K562 (cell line): ENCODE measurements at places on chromosomes 16 and 17.

DNA sequence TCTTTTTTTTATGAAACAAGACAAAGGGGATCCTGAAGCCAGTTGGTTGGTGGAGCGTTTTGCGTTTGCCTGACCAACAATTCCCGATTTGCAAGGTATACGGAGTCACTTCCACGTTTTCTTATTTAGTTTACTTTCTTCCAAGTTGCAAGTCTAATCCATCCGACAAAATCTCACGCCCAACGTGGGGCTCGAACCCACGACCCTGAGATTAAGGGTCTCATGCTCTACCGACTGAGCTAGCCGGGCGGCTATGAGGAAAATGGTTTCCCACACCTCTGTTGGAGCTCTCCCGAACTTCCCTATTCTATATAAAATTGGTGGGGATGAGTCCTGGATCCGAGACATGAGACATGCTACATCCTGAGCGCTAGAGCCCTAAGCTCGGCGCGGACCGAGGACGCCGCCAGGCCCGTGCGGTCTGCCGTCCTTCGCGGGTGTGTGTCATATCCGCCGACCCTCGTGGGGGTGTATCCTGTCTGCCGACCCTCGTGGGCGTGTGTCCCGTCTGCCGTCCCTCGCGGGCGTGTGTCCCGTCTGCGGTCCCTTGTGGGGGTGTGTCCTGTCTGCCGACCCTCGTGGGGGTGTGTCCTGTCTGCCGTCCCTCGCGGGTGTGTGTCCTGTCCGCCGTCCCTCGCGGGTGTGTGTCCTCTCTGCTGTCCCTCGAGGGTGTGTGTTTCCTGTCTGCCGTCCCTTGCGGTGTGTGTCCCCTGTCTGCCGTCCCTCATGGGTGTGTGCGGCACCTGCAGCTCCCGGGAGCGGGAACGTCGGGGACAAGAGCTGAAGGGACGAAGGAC, 22.6 kb downstream of the ZNF213 start:
- H3K27me3 ChIP-seq = no peaks in the 10 kb centered on the region
- H3K36me3 ChIP-seq = no peaks in the 10 kb centered on the region
- peak overlapping the region; percentile 69 for H3K4me3 ChIP-seq
- peak; percentile 71 for DNase-seq
- H3K27ac ChIP-seq = peak overlapping the region; percentile 65
- peaks cover 47% of the 10 kb centered on the region for H3K4me1 ChIP-seq

GRCh38 chr16:11511328-11511727, 75.4 kb downstream of the LITAF start:
- H3K36me3 ChIP-seq = no peaks in the 10 kb centered on the region
- DNase-seq = no peak
- no peaks in the 10 kb centered on the region for H3K4me1 ChIP-seq
- no peaks in the 10 kb centered on the region; the same call in 2 of the 3 replicates for H3K27me3 ChIP-seq
- no peak overlapping the region for H3K27ac ChIP-seq

DNA sequence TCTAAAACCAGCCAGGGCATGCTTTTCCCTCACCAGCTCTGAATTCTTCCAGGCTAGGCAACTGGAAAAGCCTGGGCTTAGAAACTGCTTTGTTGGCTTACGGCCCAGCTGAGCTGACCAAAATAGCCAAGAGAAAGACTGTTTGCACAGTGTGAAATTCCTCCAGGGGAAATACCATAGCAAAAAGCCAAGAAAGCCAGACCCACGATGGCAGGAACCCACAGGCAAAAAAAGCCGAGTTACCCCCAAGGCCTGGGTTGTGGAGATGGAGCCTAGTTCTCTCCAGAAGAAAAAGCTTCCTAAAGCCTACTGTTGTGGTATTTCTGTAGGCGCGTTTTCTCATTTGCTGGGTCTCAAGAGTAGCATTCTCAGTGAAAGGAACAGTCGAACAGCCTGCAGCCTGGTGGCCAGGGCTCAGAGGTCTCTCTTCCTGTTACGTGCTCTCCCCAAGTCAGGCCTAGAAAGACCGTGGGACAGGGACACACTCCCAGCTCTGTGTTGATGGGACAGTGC, 9.2 kb downstream of the SP2 start:
- H3K4me1 ChIP-seq = peaks cover 13% of the 10 kb centered on the region
- peaks cover 6% of the 10 kb centered on the region; the same call in 1 of the 3 replicates for H3K36me3 ChIP-seq

DNA sequence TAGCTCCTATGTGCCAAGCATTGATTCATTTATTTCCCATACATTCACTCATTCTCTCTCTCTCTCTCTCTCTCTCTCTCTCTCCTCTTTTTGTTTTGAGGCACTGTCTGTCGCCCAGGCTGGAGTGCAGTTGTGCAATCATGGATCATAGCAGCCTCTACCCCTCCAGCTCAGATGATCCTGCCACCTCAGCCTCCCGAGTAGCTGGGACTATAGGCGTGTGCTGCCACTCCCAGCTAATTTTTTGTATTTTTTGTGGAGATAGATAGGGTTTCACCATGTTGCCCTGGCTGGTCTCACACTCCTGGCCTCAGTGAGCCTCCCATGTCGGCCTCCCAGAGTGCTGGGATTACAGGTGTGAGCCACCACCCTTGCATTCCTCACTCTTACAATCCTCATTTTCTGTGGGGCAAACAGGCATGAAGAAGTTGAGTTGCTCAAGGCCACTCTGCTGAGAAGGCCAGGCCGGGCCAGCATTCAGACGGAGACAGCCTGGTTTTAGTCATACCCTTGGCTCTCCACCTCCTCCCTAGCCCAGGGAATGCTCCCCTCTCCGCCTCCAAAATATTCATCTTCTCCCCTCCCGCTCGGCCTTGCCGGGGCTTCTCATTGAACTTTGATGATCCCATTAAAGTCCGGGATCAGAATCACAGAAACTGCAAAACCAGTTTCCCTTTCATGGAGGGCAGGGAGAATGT, 765 bp upstream of the PRM2 start:
- peaks cover 30% of the 10 kb centered on the region for H3K27me3 ChIP-seq
- peaks cover 16% of the 10 kb centered on the region; the same call in 1 of the 2 replicates for H3K4me1 ChIP-seq
- no peak overlapping the region for H3K27ac ChIP-seq
- no peak for DNase-seq
- H3K36me3 ChIP-seq = no peaks in the 10 kb centered on the region
- no peak overlapping the region for H3K4me3 ChIP-seq

- H3K4me1 ChIP-seq = peaks cover 32% of the 10 kb centered on the region
- H3K4me3 ChIP-seq = no peak overlapping the region
- peaks cover 7% of the 10 kb centered on the region; the same call in 1 of the 2 replicates for H3K27me3 ChIP-seq
- no peaks in the 10 kb centered on the region for H3K36me3 ChIP-seq
- no peak overlapping the region for H3K27ac ChIP-seq
- DNase-seq = no peak
Observed at GRCh38 chr17:50163843-50164696, 1.7 kb upstream of the SGCA start.

DNA sequence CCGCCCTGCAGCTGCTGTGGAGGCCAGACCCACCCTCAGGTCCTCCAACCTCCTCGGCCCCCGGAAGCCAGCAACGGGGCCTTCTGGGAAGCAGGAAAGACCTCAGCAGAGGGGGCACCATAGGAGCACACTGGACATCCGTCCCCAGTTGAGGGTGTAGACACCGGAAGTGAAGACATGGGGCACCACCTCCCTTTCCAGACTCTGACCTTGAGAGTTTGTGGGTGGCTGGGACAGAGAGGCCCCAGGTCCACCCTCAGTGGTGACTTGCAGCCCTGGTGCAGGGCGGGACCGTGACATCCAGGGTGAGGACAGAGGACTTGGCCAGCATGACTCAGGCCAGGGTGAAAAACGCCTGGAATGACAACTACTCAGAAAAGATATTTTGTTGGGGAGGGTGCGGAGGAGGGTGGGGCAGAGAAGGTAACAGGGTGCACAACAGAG, 19.9 kb downstream of the CEP295NL start:
- DNase-seq = peak; percentile 82
- peak overlapping the region; percentile 68; the same call in 2 of the 3 replicates for H3K27ac ChIP-seq
- no peaks in the 10 kb centered on the region for H3K36me3 ChIP-seq
- no peak overlapping the region for H3K4me3 ChIP-seq
- peaks cover 24% of the 10 kb centered on the region; the same call in 2 of the 3 replicates for H3K27me3 ChIP-seq

DNA sequence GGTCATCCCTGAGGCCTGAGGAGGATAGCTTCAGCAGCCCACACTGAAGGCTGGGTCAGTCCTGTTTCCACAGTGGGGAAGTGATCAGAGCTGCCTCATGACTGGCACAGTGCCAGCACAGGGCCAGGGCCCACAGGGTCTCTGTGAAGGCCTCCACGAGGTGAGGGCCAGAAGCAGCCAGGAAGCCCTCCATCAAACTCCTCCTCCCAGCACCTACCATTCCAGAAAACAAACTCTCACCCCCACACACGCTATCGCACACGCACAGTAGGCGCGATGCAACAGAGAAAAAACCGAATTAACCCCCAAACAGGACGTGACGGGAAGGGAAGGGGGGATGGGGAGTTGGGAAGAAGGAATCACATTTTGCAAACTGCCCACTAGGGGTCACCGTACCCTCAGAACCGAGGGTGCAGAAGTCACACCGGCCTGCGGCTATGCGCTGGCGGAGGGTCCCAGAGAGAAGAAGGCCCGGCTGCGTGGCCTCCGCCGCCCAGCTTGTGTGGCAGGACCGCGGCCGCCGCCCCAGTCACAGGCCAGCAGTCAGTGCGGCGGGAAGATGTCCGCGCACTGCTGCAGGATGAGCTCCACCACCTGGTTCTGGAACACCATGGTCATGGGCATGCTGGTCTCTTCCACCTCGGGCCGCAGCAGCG, 37.6 kb downstream of the ARHGAP27 start:
- H3K4me1 ChIP-seq = peaks cover 14% of the 10 kb centered on the region; the same call in 2 of the 3 replicates
- peak; percentile 94 for DNase-seq
- no peaks in the 10 kb centered on the region for H3K27me3 ChIP-seq
- no peak overlapping the region for H3K4me3 ChIP-seq
- H3K27ac ChIP-seq = peak overlapping the region; percentile 61
- H3K36me3 ChIP-seq = no peaks in the 10 kb centered on the region

GRCh38 chr16:27725236-27726000, 175.5 kb downstream of the KATNIP start:
- H3K4me3 ChIP-seq = no peak overlapping the region
- H3K27me3 ChIP-seq = no peaks in the 10 kb centered on the region
- DNase-seq = no peak
- no peak overlapping the region for H3K27ac ChIP-seq
- H3K4me1 ChIP-seq = no peaks in the 10 kb centered on the region; the same call in 1 of the 2 replicates

GRCh38 chr17:48610282-48611211, at the start of gene HOXB7:
HOXB7 (minus strand) TSS chr17:48611017; CDS start chr17:48610918, 99 bp downstream.
- H3K4me1 ChIP-seq = peaks cover 55% of the 10 kb centered on the region
- H3K27me3 ChIP-seq = no peaks in the 10 kb centered on the region
- peak; percentile 84 for DNase-seq

DNA sequence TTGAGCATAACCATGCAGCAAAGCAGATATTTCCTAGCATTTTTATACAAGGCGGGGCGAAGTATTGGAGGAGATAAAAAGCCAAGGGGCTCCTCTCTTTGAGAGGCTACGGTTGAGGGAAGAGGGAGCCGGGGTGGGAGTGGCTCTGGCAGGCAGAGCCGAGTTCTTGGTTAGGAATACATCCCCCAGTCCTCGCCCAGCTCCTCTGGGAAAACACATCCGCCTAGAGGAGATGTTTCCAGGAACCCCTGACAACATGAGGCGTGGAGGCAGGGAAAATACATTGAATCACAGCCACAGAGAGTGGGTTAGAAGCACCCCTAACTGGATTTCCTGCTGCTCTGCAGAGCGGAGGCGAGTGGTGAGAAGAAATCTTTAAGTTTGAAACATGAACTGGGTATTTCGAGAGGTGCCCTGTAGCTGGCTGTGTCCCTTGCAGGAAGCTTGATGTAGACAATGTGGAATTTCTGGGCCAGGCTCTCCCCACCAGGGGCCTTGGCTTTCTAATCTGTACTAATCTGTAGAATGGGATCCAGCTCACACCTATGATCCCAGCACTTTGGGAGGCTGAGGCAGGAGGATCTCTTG, 27.3 kb downstream of the TTYH2 start:
- H3K4me3 ChIP-seq = no peak overlapping the region
- peaks cover 15% of the 10 kb centered on the region for H3K4me1 ChIP-seq
- H3K36me3 ChIP-seq = no peaks in the 10 kb centered on the region
- H3K27me3 ChIP-seq = no peaks in the 10 kb centered on the region
- no peak for DNase-seq

GRCh38 chr16:68197250-68197649, 38.7 kb downstream of the ESRP2 start:
- no peaks in the 10 kb centered on the region for H3K27me3 ChIP-seq
- peaks cover 3% of the 10 kb centered on the region; the same call in 1 of the 3 replicates for H3K4me1 ChIP-seq
- H3K36me3 ChIP-seq = peaks cover 44% of the 10 kb centered on the region

- DNase-seq = peak; percentile 28
- H3K27me3 ChIP-seq = peaks cover 7% of the 10 kb centered on the region; the same call in 1 of the 3 replicates
- H3K4me1 ChIP-seq = peaks cover 17% of the 10 kb centered on the region
Observed at GRCh38 chr17:38451840-38452529, 23.7 kb downstream of the ARHGAP23 start.

DNA sequence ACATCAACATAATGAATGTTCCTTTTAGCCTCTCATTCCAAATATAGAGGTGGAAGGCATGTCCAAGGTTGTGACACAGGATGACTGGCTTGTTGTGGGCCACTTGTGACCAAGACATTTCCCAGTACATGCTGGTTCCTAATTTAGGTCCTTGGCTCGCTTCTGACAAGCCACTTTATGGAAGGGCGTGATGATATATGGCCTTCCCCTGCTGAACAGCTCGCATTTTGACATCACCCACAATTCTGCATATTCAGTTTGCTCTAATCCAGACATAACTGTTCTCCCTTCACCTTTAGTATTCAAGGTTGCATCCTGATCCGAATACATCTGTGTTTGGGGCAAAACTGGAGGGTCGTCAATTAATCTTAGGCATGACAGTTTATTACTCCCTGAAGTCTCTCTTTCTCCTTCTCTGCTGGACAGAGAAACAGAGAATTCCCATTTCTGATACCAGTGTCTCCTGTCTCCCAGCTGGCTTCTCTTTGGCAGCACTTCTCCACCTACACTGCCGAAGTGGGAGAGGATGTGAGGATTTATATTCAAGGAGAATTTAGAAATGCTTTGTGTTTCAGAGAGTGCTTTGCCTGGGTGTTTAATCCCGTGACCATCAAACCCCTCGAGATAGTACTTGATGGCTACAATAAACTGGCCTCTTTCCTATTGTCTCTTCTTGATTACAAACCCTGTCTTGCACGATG, 815.5 kb upstream of the RBFOX1 start:
- H3K27ac ChIP-seq = no peak overlapping the region
- H3K4me1 ChIP-seq = no peaks in the 10 kb centered on the region
- H3K36me3 ChIP-seq = no peaks in the 10 kb centered on the region
- no peak overlapping the region for H3K4me3 ChIP-seq
- H3K27me3 ChIP-seq = no peaks in the 10 kb centered on the region

- no peaks in the 10 kb centered on the region; the same call in 2 of the 3 replicates for H3K27me3 ChIP-seq
- H3K4me1 ChIP-seq = peaks cover 65% of the 10 kb centered on the region; the same call in 1 of the 2 replicates
- DNase-seq = no peak
Observed at GRCh38 chr16:88713568-88714419, 7.5 kb downstream of the CTU2 start.

- H3K4me1 ChIP-seq = peaks cover 7% of the 10 kb centered on the region; the same call in 1 of the 3 replicates
- no peak overlapping the region for H3K27ac ChIP-seq
- H3K27me3 ChIP-seq = no peaks in the 10 kb centered on the region
- peaks cover 27% of the 10 kb centered on the region for H3K36me3 ChIP-seq
- no peak for DNase-seq
Observed at GRCh38 chr17:59815965-59816364, 76.8 kb downstream of the TUBD1 start.

- H3K27ac ChIP-seq = no peak overlapping the region
- H3K27me3 ChIP-seq = no peaks in the 10 kb centered on the region
- H3K4me3 ChIP-seq = no peak overlapping the region
- no peaks in the 10 kb centered on the region for H3K4me1 ChIP-seq
- DNase-seq = no peak
Observed at GRCh38 chr17:14672830-14673229, 371.9 kb downstream of the HS3ST3B1 start.

GRCh38 chr16:68269793-68270192, 5.5 kb downstream of the SLC7A6 start:
- no peaks in the 10 kb centered on the region for H3K27me3 ChIP-seq
- DNase-seq = no peak
- H3K4me1 ChIP-seq = peaks cover 21% of the 10 kb centered on the region; the same call in 2 of the 3 replicates
- H3K27ac ChIP-seq = no peak overlapping the region
- H3K4me3 ChIP-seq = no peak overlapping the region
- H3K36me3 ChIP-seq = peaks cover 66% of the 10 kb centered on the region
